Caudate nucleus (tissue), 63 donors: ENCODE measurements at places on chromosomes 3 and 15.

DNA sequence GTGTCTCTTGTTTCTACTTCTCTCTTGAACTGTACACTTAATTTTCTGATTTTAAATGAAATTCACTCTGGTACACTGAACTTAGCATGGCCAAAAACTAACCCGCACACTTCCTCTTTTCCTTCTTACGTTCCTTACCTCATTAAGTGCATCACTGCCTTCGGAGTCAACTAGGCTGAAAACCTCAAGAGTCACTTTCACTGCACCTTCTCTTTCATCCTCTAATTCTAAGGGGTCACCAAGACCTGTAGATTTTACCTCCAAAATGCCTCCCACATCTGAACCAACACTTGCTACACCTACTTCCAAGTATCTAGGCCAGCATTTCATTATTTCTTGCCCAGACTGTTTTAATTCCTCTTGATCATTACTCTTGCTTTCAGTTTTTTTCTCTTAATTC is 6.6 kb downstream of the CBLB start:
- DNase-seq, result no peak

GRCh38 chr3:44988073-44988472 is 12.0 kb downstream of the EXOSC7 start:
- DNase-seq, result no peak

DNA sequence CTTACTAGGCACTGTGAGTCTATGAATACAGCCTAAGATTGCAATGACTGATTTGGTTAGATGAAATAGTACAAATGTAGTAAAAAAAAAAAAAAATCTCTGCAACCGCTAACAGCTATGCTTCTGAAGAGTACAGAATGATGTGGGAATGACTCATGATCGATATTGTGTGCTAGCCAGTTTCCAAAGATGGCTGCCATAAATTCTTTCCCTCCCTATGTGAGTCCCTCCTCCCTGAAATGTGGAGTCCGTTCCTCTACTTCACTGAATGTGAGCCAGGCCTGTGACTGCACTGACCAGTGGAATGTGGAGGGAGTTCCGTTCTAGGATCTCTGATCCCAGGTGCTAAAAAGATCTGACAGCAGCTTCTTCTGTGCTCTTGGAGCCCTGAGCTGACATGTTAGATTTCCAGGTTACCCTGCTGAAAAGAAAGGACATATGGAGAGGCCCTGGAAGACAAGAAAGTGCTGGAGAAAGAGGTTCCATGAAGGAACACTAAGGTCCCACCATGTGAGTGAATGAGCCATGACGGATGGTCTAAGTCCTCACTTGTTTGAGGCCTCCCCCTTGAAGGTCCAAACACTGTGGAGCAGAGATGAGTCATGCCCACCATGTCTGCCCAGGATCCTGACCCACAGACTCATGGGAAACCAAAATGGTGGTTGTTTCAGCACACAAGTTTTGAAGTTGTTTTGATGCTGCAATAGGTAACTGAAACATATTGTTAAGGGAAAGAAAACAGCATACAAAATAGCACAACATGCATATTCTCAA is 46.3 kb downstream of the DGKG start:
- no peak for DNase-seq

DNA sequence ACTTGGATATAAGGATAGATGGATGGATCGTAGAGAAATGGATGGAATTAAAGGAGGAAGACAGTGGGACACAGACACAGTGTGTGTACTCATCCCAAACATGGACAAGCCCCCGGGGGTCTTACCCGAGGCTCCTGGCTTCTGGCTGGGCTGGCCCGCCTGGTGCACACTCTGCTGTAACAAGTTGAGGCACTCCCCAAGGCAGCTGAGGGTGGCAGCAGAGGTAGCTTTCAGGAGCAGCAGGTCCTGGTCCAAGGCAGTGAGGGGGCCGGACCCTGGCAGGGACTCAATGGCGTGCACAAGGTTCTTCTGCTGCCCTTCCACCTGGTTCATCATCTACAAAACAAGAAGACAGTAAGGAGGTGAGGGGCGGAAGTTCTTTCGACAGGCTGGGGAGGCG is 215.1 kb downstream of the STT3B start:
- DNase-seq, result no peak

GRCh38 chr3:158531334-158531733 is 39.7 kb upstream of the MLF1 start:
- no peak for DNase-seq

DNA sequence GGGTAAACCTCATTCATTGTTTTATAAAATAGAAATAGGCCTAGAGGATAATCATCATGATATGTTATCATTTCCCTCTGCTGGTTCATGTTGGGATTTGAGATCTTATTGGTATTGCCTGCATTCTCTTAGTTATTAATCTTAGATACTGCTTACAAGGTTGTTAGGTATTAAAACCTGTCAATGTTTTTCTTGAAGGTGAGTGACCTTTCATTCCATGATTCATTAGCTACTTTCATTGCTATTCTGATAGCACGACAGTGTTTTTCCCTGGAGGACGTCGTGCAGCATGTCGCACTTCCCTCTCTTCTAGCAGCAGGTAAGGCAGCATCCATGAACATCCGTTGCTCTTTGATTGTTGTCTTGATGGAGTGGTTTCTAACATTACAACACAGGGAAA is 17.1 kb downstream of the P2RY12 start:
- DNase-seq, result no peak

GRCh38 chr3:49665822-49666519 is 8.2 kb upstream of the APEH start:
- DNase-seq, result no peak

- DNase-seq, result no peak
These were observed 333.4 kb upstream of the THRB start for GRCh38 chr3:24828011-24828410.

DNA sequence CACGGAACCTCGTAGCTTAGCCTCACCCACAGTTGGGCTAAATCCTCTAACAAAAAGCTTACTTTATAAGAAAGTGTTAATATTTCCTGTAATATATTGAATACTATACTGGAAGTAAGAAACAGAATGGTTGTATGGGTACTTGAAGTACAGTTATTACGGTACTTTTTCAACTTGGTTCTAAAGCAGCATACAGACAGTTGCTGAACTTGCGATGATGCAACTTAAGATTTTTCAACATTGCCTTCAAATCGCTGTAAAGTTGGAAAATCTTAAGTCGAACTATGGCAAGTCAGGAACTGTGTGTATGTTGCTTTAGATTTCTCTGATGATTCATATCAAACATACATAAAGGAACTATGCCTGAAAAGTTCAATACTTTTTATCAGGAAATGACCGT is 204.4 kb upstream of the C2CD4B start:
- no peak for DNase-seq

DNA sequence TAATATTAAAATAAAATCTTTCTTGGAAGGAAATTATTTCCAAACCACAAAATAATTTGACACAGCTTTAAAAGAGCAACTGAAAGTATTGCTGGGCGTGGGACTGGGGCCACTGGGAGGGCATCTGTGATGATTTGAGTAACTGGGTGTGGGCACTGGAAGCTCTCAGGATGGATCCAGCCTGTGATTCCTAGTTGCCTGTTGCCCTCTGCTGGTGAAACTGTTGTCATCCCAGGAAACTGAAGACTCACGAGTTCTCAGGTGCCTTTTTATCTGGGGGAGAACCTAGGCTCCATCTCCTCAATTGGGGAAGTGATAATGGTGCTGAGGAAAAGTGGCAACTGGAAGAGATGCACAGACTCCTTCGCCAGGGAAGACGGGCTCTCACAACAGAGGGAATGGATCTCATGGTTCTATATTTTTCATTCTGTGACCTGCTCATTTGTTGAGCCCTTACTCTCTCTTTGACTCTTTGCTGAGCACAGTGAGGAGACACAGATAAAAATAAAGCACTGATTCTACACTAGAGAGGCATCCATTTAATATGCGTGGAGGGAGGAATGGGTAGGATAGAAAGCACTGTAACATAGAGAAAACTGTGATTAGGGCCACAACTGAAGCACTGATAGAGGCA is 61.6 kb downstream of the TPRG1 start:
- DNase-seq, result no peak

- no peak for DNase-seq
These were observed 223.7 kb downstream of the ITPR1 start for GRCh38 chr3:4716706-4717362.

- no peak for DNase-seq
These were observed 18.4 kb upstream of the GFM1 start for GRCh38 chr3:158625881-158626280.

DNA sequence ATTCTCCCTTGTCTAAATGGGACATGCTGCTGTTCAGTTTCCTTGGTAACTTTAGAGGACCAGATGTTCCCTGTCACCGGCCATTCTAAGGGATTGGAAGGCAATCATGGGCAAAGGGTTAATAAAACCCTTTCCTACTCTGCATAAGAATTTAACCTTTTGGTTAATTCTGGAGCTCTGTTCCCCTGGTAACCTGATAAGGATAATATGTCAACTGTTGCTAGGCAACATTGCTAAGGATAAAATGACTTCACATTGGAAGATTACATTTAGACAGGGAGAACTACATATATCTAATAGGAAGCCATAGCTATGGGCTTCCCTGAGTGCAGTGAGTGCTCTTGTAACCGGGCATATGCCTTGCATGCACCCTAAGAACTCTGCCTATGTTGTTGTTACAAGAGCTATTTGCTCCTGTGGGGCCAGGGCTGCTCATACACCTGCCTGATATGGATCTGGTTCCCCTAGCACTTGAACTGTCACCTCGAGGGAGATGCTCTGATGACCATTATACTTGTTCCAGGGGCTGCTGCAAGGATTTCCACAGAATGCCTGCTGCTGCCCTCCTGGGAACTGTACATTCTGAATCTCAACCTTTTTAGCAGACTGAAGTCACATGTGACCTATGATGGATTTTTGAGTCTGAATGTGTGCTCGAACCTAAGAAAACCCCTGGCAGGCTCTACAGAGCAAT is 326.3 kb upstream of the PDZRN3 start:
- DNase-seq, result no peak

DNA sequence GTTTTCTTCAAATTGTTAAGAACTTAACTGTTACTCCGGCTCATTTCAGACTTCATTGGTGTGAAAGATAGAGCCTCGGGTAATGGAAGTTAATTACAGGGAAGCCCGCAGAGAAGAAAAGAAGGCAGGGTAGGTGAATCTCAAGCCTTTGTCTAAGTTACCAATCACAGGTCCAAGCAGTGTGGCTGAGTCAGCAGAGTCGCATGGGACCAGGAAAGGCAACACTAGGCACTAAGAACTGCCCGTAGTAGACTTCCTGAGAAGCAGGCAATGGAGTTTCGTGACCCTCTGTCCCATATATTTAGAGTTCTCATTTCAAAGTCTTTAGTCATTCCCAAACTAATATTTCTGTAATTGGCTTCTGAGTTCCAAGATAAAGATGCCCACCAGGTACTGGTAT is 122.9 kb upstream of the STT3B start:
- DNase-seq, result no peak

DNA sequence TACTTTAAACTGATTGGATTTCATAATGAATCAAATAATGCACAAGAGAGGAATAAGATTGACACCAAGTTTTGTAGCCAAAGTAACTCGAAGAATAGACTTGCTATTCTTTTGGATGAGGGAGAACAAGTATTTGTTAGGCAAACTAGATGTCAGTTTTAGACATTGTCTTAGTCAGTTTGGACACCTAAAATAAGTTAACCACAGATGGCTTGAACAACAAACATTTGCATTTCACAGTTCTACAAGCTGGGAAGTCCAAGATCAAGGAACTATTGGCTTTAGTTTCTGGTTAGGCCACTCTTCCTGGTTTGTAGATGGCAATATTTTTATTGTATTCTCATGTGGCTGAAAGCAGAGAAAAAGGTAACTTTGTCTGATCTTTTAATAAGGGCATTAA is 61.3 kb upstream of the OSTN start:
- DNase-seq, result no peak

- DNase-seq, result no peak
These were observed 20.6 kb upstream of the SPTBN5 start for GRCh38 chr15:41914411-41914810.

DNA sequence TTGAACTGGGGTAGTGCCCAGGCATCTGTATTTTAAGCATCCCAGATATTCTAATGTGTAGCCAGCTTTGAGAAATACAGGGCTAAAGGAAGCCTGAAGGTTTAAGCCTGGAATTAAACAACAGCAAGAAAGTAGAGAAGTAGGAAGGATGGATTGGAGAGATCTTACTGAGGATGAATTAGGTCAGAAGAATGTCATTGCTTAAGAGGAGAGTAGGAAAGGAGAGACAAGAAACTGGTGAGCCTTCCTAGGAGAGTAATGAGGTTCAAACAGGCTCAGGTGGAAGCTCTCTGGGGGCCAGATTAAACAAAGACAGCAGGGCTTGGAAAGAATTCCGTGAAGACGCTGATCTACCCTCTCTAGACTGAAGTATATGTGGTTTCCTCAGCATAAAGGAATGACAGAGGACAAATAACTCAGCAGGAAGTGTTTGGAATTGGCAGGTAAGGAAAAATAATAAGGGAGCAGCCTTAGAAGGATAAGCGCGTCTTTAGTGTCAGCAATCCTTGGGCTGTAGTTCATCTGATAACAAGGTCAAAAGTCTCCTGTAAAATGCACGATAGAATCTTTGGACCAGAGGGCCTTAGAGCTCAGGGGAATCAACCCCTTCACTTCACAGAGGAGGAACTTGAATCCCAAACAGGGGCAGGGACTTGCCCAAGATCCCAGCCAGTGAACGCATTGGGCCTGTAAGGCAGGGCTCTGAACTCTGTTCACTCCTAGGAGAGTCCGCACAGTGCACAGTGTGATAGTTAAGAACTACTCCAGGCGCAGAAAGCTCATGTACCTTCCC is 90.9 kb downstream of the TP63 start:
- DNase-seq, result no peak

DNA sequence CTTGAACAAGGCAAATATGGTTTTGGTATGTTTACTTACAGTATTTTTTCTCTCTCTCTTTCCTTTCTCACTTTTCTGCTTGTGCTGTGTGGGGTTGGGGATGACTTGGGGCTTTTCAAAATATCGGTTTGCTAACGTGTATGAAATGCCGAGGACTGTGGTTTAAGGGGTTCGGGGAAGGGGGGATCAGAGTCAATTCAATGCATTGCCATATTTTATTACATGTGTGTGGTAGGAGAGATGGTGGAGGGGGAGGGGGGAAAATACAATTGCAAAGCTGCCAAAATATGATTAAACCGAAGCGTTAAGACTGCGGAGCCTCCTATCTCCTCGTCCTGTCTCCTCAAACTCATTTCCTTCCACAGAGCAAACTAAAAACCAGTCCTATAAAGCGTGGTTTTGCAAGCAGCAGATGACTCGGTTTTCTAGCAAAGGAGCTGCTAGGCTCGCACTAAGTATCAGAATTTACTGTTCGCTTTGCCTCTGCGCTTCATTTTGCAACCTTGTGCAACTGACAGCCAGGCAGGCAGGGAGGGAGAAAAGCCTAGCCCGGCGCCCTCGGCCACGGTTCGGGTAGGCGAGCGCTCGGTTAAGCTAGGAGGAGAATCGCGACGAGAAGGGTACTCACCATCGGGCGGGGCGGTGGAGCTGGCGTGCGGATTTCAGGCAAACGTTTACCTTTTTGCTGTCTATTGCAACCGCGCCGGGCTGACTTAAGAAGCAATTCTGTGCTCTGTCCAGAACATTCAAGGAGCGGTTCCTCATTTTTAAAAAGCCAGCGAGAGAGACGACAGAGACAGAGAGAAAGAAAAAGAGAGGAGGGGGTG is 4.0 kb upstream of the NR2F2 start:
- DNase-seq, result no peak

- DNase-seq, result no peak
These were observed 84.6 kb upstream of the CDV3 start for GRCh38 chr3:133488785-133489367.
